ENCODE measurements at places on chromosomes 12 and 14.

DNA sequence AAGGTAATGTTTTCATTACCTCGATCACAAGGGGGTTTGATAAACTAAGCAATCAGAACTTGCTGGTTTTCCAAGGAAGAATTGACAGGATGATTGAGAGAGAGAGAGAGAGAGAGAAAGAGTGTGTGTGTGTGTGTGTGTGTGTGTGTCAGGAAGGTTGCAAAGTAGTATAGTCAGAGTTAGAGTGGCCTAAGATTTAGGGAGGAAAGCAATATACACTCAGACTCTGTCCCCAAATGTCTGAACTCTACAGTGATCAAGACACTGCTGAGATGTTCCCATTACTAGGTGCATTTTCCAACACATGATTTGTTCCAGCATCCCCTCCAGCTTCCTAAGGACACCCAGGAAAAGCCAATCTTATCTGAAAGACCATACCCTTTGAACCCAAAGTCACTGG lies 1074.1 kb downstream of the BCL11B start:
- no peak for DNase-seq

DNA sequence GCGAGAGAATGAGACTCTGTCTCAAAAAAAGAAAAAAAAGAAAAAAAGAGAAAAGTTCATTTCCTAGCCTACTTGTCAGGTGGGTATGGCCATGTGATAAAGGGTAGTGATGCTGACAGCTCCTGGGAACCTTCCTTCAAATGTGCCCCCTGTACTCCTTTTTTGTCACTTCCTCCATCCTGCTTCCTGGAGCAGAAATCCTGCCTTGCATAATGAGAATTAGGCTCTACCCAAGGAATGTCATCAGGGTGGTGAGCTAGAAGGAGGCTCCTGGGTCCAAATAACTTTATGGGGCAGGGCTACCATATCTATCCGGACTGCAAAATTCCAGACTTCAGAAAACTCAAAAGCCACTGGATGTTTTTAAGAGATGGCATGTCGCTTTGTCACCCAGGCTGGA lies 27.8 kb upstream of the FBXO34 start:
- DNase-seq: no peak

- DNase-seq: no peak
Observed at GRCh38 chr12:125512541-125513298, 447.5 kb downstream of the AACS start.

DNA sequence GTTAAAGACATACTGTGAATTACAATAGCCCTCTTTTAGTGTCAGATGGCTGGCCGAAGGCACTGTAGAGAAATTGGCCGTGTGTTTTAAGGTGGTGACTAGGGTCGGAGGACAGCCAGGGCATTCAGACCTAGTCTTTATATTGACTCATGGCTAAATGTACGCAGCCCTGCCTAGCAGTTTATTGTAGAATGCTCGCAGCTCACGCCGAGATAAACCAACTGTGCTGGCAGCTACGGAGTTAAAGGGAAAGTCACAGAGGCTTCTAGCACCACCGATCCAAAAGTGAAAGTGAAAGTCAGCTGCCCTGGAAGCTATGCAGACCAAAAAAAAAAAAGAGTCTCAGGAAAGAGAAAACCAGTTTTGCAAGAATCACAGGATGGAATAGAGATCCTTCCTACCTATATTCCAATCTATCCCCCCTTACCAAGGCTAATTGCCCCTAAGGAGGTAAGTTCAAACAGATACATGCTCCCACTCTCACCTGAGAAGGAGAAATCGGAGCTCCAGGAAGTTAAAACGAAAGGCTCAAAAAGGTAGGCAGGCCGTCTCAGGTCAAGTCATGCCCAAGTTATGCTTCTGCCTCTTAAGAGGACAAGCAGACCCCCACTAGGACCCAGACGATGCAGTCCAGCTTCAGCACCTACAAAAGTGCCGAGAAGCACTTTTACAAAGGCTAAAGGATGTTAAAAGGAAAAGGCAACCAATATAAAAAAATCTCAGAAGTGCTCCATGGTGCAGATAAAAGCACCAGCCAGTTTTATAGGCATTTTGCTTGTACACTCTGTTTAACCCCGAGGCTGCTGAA lies 24.8 kb downstream of the KLRK1 start:
- peak; percentile 41 for DNase-seq

- DNase-seq: no peak
Observed at GRCh38 chr12:6068227-6068626, 56.2 kb downstream of the VWF start.

DNA sequence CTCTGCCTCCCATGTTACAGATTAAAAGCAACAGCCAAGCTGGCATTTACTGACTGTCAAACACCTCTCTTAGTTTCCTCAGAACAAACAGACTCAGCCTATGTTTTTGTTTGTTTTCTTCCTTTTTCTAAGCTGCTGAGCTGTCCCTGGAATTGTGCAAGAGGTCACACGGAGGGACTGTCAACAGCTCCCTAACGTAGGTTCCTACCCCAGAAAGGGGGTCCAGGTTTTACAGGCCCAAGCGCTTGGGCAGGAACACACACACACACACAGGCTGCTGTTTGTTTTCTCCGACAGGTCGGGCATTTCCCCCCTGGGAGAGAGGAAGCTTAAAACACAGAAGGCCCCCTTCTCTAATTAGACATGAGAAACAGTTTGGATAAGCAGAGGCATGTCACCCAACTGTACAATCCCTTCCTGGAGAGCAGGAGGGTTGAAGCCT lies 739.6 kb upstream of the TBX3 start:
- DNase-seq: no peak

GRCh38 chr14:22460461-22461195 lies 128.4 kb downstream of the DAD1 start:
- no peak for DNase-seq

- DNase-seq: no peak
Observed at GRCh38 chr12:28489246-28489645, 299.0 kb downstream of the CCDC91 start.

GRCh38 chr12:34601689-34602088 lies 579.4 kb downstream of the ALG10 start:
- no peak for DNase-seq

DNA sequence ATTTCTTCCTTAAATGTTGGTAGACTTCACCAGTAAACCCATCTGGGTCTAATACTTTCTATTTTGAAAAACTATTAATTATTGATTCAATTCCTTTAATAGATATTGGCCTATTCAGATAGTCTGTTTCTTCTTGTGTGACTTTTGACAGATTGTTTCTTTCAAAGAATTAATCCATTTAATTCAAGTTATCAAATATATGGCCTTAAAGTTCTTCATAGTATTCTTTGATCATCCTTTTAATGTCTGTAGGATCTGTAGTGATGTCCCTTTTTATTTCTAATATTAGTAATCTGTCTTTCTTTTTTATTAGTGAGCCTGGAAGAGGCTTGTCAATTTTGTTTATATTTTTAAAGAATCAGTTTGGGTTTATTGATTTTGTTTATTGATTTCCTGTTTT lies 190.0 kb downstream of the SLC38A4 start:
- DNase-seq: no peak

DNA sequence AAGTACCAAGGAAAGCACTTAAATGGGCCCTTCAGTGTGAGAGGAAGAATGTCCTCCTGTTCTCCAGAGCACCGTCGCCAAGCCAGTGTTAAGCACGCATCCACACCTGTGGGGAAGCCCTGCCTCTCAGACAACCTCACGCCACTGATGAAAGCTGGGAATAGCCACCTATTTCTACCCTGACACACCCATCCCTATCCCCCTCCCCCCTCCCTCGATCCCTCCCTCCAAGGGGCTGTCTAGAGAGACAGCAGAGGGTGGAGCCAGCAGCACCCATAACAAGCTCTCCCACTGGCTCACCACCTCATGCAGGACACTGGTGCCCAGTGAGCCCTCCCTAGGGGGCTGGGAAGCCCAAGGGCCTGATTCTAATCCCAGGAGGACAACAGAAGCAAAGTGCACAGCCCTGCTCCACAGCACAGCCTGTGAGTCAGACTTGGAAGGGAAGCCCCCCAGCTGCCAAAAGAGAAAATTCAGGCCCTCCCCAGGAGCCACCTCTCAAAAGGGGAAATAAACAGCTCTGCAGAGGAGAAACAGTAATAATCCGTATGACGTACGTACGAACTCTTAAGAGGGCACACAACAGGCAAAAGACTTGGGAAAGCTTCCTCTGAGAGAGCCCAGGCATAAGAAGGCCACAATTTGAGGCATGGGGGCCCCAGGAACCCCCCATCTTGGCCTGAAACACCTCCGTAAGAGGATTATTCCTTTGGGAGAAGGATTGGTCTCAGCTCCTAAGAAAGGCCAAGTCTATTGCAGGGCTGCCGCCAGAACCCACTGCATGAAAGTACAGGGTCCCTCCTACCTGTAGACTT lies 7.8 kb downstream of the PITPNM2 start:
- no peak for DNase-seq

GRCh38 chr12:16939871-16940306 lies 333.9 kb upstream of the LMO3 start:
- DNase-seq: peak; percentile 83

DNA sequence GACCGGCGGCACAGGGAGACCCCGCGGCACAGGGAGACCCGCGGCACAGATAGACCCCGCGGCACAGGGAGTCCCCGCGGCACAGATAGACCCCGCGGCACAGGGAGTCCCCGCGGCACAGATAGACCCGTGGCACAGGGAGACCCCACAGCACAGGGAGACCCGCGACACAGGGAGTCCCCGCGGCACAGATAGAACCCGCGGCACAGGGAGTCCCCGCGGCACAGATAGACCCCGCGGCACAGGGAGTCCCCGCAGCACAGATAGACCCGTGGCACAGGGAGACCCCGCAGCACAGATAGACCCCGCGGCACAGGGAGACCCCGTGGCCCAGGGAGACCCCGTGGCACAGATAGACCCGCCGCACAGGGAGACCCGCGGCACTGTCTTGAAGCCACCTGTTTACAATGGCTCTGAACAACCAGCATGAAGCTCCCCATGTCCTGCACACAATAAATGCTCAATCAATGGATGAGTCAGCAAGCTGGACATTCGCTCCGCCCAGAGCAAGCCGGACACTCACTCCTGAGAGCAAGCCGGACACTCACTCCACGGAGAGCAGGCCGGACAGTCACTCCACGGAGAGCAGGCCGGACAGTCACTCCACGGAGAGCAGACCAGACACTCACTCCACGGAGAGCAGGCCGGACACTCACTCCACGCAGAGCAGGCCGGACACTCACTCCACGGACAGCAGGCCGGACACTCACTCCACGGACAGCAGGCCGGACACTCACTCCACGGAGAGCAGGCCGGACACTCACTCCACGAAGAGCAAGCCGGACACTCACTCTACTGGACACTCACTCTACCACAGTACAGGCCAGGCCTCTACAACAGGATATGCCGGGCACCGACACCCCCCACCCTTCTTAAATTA lies 121.9 kb downstream of the RFLNA start:
- no peak for DNase-seq

GRCh38 chr14:87998482-87998881 lies 5.5 kb upstream of the GALC start:
- DNase-seq: no peak

DNA sequence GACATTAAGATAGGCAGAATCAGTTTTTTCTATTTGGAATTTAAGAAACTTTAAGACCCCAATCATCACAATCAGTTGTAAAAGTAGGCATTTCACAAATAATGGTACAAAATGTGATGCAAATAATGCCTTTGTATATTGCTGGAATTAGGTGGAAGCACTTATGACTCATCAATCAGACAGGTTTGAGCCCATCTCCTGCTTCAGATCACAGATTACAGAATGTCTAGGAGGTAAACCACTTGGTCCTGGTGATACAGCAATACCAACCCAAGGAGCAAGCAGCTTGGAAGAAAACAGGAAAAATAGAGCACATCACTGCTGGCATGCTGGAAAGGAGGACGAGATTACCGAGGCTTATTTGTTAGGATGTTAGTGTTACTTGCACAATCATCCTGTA lies 57.6 kb downstream of the C12orf56 start:
- DNase-seq: no peak

DNA sequence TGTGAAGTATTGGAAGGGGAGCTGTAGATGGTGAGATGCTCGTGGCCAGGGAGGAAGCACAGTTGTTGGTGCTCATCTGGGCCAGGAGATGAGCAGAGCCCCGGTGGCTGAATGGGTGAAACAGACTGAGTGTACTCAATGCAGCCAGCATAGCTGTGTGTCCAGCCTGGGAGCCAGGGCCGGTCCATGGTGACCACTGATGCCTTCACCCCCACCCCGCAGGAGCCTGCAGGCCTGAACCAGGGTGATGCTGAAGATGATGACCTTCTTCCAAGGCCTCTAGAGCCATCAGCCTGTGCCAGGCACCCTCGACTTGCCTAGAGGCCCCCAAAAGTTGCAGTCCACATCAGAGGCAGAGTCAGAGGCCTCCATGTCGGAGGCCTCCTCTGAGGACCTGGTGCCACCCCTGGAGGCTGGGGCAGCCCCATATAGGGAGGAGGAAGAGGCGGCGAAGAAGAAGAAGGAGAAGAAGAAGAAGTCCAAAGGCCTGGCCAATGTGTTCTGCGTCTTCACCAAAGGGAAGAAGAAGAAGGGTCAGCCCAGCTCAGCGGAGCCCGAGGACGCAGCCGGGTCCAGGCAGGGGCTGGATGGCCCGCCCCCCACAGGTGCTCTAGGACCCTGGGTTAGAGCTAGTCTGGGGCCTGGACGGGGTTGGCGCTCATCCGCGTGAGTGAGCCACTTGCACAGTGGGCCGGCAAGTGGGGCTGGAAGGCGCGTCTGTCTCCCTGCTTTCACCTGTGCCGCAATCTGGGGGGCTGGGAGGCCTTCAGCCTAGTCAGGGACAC lies 3.0 kb downstream of the TNFAIP2 start:
- DNase-seq: no peak

DNA sequence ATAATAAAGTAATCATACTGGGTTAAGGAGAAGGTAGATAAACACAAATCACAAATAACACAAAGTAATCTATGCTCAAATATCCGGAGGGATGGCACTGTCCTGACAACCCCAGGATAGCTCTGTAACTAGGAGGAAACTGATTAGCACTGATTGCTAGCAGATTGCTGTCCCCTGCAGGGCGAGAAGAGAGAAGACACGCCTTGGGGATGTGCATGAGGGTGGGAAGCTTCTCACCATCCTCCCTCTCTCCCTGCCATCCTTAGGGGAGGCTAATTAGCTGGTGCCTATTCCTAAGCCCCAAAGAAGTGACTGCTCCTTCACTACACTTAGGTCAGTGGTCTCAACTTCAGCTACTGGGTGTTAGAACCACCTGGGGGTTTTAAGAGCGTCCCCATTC lies 27.0 kb upstream of the TMEM260 start:
- DNase-seq: peak; percentile 67

DNA sequence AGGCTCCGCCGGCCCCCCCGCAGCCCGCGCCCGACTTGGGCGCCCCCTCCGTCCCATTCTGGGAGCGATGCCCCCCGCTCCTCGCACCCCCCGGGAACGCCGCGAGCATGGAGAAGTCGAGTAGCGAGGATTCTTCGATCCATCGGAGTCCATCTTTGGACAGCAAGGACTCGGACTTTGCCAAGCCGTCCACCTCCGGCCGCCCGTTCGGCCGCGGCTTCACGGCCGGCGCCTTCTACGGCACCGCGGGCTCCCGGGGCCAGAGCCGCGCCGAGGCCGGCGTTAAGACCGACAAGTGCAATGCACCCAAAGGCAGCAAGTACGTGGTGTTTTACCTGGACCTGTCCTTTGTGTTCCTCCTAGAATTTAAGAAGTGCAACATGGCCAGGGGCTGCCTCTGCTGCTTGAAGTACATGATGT lies 123.6 kb downstream of the TSPAN9 start:
- DNase-seq: no peak

- DNase-seq: no peak
Observed at GRCh38 chr12:81081726-81082125, 3.8 kb downstream of the ACSS3 start.

GRCh38 chr12:29299633-29300032 lies 81.3 kb downstream of the ERGIC2 start:
- DNase-seq: no peak
